Cortex of kidney (tissue), 1 donor: ENCODE measurements at places on chromosomes 5 and 9.

GRCh38 chr5:157241483-157241882 is 24.4 kb upstream of the CYFIP2 start:
- DNase-seq = no peak

- no peak for DNase-seq
Observed at GRCh38 chr5:96977228-96977627, 41.3 kb downstream of the LNPEP start.

- no peak for DNase-seq
Observed at GRCh38 chr9:17846948-17847655, 268.2 kb downstream of the SH3GL2 start.

DNA sequence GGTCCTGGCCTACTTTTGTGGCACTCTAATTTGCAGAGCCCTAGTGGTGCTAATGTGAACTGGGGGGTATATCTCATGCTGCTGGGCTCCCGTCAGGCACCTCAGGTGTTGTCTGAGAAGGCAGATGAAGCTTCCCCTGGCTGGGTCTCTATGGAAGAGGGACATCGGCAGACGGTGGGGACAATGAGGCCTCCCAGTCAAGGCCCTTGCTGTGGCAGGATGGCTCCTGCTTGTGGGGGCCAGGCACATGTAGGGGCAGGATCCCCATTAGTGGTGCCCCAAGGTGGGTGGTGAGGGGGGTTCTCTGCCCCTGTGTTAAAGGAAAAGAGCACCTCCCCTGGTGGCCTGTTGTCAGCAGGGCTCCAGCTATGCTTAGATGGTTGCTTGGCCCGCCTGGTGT is 192.8 kb upstream of the S1PR3 start:
- DNase-seq = no peak

- DNase-seq = no peak
Observed at GRCh38 chr5:7869474-7870136, 657 bp downstream of the MTRR start.

GRCh38 chr5:146448783-146449519 is 1.8 kb downstream of the TCERG1 start:
- no peak for DNase-seq

GRCh38 chr5:66660396-66660795 is 64.2 kb downstream of the MAST4 start:
- no peak for DNase-seq

DNA sequence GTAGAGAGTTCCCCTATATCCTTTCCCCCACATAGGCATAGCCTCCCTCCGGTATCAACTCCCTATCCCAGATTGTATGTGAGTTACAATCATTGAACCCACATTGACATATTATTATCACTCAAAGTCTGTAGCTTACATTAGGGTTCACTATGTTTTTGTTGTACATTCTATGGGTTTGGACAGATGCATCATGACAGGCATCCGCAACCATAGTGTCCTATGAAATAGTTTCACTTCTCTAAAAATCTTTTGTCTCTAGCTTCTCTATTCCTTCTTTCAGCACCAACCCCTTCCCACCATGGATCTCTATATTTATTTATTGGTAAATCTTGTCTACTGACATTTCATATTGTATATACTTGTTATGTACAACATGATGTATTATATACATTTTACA is 31.6 kb downstream of the TAF11L14 start:
- DNase-seq = no peak

DNA sequence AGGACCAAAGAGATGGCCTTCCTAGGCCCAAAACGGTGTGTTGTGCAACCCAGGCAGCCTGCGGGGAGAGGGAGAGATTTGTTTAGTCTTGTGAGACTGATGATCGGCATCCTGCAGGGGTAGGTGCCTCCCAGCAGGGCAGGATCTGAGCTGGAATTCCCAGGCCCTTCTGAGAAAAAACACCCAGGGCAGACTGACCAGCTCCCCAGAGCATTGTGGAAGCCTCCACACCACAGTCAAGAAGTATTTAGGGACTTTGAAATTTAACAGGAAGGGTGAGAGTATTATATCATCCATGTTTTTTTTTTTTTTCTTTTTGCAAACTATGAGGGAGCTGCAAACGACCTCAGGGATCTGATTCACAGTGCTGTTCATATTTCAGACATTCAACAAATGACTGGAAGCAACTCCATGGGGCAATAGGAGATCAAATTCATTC is 104.5 kb upstream of the LHFPL2 start:
- no peak for DNase-seq

GRCh38 chr9:101026824-101027223 is 1.7 kb upstream of the PLPPR1 start:
- no peak for DNase-seq

DNA sequence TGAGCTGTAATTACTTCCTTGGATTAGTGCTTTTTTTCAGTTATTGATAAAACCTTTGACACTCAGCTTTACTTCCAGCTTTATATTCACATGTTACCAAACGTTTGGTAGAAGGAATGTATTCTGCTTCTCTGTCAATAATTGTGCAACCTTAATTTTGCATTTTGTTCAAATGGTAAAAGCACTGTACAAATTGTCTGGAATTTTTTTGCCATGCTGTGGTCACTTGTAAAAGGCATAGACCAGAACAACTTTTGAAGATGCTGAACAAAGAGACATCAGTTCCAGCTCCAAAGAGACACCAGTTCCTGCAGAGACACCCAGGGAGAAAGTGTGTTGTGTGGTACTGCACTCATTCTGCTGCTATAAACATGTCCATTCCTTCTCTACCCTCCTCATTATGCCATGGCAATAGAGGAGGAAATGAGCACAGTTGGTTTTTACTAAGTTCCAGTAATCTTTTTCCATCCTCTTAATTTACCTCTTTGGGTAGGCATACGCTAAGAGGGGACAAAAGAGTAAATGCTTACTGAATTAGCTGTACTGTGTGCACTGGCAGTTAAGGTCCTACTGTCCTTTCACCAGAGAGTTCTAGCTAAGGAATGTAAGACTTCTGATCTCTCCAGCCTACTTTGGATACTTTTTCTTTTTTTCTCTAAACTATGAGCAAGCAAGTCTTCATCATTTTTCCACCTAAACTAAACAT is 387.4 kb downstream of the FGF10 start:
- DNase-seq = no peak

DNA sequence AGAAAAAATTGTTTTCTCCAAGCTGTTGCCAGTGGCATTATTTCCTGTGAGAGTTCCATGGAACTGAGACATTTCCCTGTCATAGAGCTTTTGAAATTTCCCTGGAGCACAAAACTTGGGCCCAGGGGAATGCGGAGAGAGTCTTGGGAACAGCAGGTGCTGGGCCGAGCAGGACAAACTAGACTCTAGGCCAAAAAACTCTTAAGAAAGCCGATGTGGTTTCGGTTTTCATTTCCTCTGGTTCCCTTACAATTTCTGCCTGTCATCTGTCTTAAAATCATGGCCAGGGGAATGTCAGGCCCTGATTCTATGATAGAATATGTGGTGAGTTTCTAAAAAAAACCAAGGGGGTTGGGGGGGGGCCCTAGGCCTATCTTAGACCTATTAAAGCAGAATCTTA is 4.6 kb downstream of the SLC35A4 start:
- DNase-seq = no peak

DNA sequence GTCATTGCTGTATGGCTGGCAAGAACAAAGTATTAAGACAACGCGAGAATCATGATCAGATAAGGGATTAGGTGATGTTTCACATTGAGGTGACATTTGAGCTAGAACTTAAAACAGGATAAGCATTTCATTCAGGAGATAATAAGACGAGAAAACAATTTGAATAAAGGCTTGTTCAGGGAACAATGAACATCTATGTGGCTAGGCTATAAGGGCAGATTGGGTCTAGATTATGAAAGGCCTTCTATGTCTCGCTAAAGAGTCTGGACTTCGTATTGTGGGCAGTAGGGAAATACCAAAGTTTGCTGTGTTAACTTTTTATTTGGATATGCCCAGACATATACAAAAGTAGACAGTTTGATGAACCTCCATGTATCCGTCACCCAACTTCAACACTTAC is 6.9 kb downstream of the MRPL22 start:
- no peak for DNase-seq

DNA sequence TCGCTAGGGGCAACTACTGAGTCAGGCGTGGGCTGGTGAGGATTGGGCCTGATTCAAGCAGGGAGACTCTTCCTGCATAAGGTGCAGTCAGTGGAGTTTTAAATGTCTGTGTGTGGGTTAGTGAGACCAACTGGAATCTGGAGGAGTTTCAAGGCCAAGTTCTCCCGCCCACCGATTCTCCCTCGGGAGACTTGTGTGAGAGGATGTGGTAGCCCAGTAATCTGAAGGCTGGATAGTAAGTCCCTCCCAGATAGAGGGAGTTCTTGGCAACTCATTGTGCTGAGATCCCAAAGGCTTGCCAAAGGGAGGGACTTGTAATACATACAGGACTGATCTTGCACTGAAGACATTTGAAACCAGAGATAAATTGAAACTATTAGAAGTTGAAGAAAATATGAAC is 51.8 kb downstream of the WDR36 start:
- no peak for DNase-seq

DNA sequence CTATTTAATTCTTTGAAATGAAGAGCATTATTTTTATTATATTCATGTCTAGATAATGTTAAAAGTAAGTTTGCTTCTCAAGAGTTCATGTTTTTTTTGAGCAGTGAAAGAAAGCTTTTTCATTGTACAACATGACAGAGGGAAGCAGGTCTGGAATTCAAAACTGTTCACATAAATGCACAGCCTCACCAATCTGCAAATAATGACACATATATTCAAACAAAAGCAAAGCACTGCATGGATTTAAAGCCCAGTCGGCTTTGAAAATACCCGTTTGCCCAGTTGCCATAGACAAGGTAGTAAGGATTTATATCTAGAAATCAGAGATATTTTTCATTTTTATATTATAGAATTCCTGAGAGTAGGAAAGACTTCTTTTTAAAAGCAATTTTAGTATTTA is 201.8 kb downstream of the CD180 start:
- DNase-seq = no peak

DNA sequence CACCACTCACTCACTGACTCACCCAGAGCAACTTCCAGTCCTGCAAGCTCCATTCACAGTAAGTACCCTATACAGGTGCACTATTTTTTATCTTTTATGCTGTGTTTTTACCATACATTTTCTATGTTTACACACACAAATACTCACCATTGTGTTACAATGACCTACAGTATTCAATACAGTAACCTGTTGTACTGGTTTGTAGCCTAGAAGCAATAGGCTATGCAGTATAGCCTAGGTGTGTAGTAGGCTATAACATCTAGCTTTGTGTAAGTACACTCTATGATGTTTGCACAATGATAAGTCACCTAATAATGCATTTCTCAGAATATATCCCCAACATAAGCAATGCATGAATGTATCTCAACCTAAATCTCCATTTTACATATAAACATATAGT is 541.1 kb downstream of the NR2F1-AS1 start:
- no peak for DNase-seq
